Subcutaneous preadipocyte (primary cell): ENCODE measurements at places on chromosomes 6 and 20. TPM values are rescaled to one million over a fixed set of nuclear protein-coding genes. Genes with fewer than 3 reads are reported as not detected.

Gene CLPSL1
- not detected in 2 replicates for total RNA-seq

Gene GUCA1A
- total RNA-seq, result not detected in 2 replicates

Gene BHLHE23
- total RNA-seq, result not detected in 2 replicates

Gene TTLL9
- total RNA-seq, result not detected in 2 replicates

Gene COL9A1
- not detected in 2 replicates for total RNA-seq

Gene FNDC1
- total RNA-seq, result 0.20 and 0.37 TPM in 2 replicates

Gene SLC24A3
- under 0.01 and 0.37 TPM in 2 replicates for total RNA-seq

Gene TNFRSF6B
- 8.2 and 10.7 TPM in 2 replicates for total RNA-seq

Gene DYNLT2
- total RNA-seq, result 0.37 and 0.98 TPM in 2 replicates

Gene ADGRF1
- not detected in 2 replicates for total RNA-seq

Gene FOXS1
- not detected in 2 replicates for total RNA-seq

Gene THBS2
- total RNA-seq, result 197 and 279 TPM in 2 replicates

Gene BPIFB4
- not detected in 2 replicates for total RNA-seq

Gene IYD
- total RNA-seq, result under 0.01 TPM in 2 replicates

Gene GRM4
- total RNA-seq, result under 0.01 TPM in 1 of 2 replicates, not detected in the other

Gene MUC21
- total RNA-seq, result not detected in 2 replicates

Gene LPA
- total RNA-seq, result not detected in 2 replicates

Gene CD40
- total RNA-seq, result 4.7 and 9.6 TPM in 2 replicates

Gene CDH22
- under 0.01 TPM in 1 of 2 replicates, not detected in the other for total RNA-seq

Gene SSTR4
- not detected in 2 replicates for total RNA-seq

Gene TP53RK
- total RNA-seq, result 18.6 and 19.1 TPM in 2 replicates

Gene MATN4
- under 0.01 TPM in 1 of 2 replicates, not detected in the other for total RNA-seq

Gene GMNN
- 17.3 and 25.2 TPM in 2 replicates for total RNA-seq

Gene LAMP5
- under 0.01 TPM in 1 of 2 replicates, not detected in the other for total RNA-seq

Gene MLIP
- total RNA-seq, result not detected in 2 replicates

Gene FAXC
- total RNA-seq, result 0.20 and 0.37 TPM in 2 replicates

Gene PHIP
- 18.4 and 26.6 TPM in 2 replicates for total RNA-seq

Gene SLC22A7
- not detected in 2 replicates for total RNA-seq
